Activated CD4-positive, alpha-beta T cell treated with anti-CD3 and anti-CD28 coated beads for 4 hours (primary cell): ENCODE measurements at places on chromosomes 11 and 22.

DNA sequence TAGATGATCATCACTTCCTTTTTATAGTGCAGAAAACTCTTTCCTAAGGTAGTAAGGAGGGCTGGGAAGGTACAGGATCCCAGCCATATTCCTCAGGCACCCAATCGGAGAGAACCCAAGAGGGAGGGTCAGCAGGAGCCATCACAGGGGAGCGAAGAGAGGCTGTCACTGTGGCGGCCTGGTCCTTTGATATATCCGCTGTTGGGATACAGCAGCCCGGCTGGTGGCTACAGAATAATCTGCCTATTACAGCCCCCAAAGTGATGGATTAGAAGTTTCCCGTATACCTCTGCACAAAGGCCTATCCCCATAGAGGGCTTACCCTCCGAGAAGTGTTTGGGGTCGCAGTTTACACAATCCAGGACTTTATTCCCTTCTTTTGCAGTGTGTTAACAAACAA lies 48.5 kb downstream of the OR4D9 start:
- DNase-seq, result no peak

DNA sequence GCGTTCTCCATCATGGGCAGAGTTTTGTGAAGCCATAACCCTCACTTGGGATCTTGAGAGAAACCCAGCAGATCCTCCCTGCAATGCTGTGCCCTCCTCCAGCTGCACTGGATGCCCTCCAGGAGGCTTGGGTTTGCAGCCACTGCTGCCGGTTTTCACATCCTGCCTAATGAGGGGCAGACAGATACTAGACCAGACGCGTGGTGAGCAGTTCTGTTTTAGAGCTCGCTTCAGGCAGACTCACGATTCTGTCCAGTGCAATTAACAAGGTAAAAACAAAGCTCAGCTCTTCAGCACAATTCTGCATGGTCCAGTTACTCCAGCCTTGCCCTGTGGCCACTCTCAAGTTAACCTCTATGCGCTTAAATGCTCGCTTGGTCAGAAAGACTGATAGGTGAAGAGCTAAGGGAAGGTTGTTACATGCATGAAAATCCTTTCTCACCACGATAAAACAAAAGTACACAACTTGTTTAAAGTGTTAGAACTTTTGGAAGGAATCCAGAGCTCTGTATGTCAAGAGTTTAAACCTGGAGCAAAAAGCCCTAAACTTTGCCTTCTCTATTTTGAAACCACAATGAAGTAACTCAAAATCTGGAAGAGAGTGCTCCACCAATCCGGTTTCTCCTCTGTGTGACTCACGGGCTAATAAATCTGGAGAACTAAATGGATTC lies 292.3 kb upstream of the FAT3 start:
- no peak for DNase-seq

GRCh38 chr11:20459865-20460264 lies 72.3 kb downstream of the PRMT3 start:
- no peak for DNase-seq

- no peak for DNase-seq
Measured at GRCh38 chr22:49331223-49331815, 496.4 kb downstream of the BRD1 start.

GRCh38 chr11:117410861-117411710 lies 83.4 kb downstream of the CEP164 start:
- DNase-seq, result no peak

GRCh38 chr22:50329236-50329635 lies 2.4 kb upstream of the DENND6B start:
- no peak for DNase-seq

DNA sequence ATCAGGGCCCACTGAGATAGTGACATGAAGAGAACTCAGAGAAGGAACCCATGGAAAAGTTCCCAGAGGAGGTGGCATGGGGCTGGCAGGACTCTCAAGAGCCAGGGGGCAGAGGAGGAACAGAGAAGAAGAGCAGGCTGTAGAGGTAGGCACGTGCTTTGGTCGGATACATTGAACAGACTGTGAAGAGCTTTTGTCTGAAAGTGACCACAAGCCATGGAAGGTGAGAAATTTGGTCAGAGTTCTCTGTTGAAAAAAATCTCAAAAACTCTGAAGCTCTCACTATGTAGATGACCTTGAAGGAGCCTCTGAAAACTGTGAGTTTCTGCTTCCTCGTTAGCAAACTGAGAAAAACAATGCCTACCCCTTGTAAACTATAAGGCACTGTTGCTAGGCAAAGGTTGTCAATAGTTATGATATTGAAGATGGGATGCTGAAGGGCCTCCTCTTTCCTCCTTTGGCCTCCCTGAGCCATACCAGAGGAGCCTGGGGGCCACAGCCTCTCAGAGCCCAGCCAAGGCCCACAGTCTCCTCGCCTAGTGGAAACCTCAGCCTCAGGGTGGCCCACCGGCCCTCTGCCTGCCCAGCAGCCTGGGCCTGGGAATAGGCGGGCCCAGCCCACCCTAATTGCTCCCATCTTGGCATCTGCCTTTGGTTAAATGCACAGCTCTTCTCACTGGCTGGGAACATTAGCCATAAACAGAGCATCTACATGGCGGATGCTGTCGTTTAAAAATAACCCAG lies 415.7 kb downstream of the SOX6 start:
- DNase-seq, result no peak

GRCh38 chr11:7515447-7515886 lies 1.7 kb downstream of the PPFIBP2 start:
- no peak for DNase-seq

DNA sequence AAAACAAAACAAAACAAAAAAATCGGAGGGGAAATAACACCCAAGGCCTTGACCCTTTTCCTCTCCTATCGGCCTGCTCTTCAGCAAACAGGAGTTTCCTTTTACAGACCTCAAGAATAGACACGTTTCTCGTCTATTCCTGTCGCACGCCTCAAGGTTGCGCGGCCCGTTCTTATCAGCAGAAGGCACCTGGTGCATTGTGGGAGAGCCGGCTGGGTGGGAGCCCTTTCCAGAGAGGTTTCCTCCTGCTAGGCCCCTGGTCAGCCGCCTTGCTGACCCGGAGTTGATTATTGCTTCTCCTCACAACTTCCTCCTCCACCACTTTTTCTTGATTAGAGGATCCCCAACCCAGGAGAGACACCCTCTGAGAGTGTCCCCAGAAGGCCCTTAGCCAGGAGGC lies 497.3 kb downstream of the MIAT start:
- no peak for DNase-seq

DNA sequence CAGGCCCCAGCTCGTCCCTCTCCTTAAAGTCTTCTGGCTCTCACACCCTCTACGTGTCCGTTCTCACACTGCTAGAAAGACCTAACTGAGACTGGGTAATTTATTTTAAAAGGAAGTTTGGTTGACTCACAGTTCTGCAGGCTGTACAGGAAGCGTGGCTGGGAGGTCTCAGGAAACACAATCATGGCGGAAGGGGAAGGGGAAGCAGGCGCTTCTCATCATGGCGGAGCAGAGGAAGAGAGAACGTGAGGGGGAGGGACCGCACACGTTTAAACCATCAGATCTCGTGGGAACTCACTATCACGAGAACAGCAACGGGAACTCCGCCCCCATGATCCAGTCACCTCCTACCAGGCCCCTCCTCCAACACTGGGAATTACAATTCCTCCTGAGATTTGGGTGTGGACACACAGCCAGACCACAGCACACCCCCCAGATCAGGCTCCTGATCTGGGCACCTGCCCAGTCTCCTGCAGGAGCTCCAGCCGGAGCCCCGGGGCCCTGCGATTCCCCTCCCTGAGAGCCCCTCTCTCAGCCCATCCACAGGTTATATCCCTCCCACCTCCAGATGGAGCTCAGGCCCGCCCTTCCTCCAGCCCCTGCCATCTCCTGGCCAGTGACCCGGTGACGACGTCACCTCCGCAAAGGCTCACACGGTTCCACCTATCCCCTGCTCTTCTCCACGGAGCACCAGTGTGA lies 170.2 kb downstream of the BRD1 start:
- peak; percentile 67 for DNase-seq

DNA sequence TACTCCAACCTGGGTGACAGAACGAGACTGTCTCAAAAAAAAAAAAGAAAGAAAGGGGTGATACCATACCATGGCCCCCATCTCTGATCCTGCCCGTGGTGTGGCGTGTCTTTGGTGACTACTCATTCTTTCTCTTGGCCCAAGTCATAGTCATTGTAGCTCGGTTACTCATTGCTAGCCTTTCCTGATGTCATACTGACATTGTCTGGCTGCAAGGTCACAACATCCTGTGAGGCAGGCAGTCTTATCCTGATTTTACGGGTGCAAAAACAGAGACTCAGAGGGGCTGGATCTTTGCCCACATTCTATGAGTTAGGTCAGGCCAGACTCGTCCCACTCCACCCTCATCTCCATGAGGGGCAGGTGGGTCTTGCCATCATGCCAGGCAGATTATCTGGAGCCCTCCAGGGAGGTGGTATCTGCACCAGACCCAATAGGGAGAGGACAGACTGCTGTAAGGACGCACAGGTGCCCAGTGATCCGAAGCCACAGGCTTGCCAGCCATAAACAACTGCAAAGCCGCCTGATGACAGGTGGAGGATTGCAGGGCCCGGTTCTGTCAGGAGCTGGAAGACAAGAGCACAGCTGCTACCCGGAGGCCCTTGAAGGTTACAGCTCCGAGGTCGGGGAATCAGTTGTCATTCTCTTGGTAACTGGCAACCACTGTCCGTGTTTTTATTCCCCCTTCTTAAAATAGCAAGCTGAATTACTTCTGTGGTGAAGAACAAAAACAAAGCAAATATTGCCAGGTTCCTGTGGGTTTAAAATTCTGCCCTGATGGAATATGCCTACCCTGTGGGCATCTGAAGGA lies 13.8 kb downstream of the TOM1 start:
- no peak for DNase-seq

DNA sequence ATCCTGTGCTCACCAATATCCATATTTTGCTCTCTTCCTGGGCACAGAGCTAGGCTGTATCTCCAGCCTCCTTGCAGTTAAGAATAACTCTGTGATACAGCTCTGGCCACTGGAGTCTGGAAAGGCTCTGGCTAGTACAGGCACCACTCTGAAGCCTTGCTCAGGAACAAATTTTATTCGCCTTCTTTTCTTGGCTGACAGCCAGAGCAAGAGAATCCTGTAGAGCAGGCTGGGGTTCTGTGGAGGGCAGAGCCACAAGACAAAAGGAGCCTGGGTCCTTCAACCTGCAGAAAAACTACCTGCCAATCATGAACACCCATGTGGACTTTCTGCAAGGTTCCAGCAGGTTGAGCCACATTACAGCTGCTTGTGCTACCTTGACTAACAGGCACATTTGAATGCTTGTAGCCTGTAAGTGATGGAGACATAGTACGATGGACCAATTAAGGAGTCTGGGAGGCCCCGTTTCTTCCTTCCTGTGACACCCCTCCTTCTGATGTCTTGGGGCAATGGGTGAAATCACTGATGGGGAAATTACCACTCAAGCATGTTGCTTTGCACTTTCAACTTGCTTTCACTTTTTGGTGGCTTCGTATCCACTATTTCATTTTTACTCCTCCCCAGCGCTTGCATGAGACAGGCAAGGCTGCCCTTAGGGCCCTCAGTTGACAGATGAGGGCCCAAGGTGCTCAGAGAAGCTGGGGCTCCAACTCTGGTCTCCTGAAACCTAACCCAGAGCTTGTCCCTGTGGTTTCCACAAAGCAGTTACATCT lies 267.2 kb upstream of the SYN3 start:
- no peak for DNase-seq

DNA sequence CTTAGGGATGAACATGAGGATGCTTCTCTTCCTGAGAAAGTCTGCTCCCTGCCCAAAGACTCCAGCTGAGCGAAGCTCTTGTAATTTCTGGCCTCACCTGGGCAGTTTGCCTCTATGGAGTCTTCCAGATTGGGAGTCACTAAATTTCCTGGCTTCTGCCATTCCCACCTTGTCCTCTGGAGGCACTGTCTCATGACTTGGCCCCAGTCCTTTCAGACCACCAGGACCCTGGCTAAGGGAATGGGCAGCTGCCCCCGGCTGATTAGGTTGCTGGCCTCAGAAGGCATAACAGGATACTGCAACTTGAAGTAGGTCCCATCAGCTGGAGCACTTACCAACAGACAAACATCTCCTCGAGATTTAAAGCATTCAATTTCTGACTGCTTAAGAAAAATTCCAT lies 128.1 kb upstream of the SPON1 start:
- DNase-seq, result no peak

GRCh38 chr11:115242982-115243381 lies 261.2 kb downstream of the CADM1 start:
- no peak for DNase-seq

DNA sequence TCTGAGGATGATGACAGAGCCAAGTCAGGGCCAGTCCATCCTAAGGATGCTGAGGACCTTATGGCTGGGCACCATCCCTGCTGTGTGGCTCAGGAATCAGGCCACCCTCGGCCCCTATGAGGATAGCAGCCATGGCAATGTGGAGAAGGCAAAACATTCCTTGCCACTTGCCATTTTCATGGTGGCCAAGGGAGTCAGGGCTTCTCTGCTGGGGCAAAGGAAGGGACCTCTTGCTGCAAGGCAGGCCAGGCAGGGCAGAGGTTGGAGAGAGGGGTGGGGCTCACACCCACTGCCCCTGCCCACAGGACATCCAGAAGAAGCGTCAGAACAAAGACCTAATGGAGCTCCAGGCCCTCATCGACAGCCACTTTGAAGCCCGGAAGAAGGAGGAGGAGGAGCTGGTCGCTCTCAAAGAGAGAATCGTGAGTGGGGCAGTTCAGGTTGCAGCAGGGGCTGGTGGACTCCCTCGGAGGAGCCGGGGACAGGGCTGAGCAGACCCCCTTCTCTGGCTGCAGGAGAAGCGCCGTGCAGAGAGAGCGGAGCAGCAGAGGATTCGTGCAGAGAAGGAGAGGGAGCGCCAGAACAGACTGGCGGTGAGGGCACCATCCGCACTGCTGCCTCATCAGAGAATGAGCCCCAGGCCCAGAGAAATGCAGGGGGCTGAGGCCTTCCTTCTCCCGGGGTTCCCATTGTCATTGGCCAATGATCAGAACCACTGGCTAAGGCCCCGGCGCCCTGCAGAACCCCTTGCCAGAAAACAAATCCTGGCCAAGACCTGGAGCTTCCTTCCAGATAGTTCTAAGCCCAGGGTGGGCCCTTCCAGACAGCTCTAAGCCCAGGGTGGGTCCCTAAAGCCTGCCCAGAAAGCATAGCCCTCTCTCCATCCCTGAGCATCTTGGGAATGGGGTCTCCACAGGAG lies 13.5 kb upstream of the MRPL23 start:
- no peak for DNase-seq

DNA sequence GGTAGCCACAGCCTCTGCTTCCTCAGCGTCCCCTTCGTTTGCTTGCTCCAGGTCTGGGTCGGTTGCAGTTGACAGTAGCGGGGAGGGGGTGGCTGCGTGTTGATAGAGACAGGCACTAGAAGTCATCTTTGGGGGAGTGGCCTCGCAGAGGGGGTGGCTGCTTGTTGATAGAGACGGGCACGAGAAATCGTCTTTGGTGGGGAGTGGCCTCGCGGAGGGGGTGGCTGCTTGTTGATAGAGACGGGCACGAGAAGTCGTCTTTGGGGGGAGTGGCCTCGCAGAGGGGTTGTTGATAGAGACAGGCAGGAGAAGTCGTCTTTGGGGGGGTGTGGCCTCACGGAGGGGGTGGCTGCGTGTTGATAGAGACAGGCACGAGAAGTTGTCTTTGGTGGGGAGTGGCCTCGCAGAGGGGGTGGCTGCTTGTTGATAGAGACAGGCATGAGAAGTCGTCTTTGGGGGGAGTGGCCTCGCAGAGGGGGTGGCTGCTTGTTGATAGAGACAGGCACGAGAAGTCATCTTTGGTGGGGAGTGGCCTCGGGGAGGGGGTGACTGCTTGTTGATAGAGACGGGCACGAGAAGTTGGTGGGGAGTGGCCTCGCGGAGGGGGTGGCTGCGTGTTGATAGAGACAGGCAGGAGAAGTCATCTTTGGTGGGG lies 328.3 kb downstream of the TBC1D22A start:
- DNase-seq, result no peak
